HepG2 (cell line): ENCODE measurements at places on chromosomes 3 and 15. TPM values are rescaled to one million over a fixed set of nuclear protein-coding genes. Genes with fewer than 3 reads are reported as not detected.

DNA sequence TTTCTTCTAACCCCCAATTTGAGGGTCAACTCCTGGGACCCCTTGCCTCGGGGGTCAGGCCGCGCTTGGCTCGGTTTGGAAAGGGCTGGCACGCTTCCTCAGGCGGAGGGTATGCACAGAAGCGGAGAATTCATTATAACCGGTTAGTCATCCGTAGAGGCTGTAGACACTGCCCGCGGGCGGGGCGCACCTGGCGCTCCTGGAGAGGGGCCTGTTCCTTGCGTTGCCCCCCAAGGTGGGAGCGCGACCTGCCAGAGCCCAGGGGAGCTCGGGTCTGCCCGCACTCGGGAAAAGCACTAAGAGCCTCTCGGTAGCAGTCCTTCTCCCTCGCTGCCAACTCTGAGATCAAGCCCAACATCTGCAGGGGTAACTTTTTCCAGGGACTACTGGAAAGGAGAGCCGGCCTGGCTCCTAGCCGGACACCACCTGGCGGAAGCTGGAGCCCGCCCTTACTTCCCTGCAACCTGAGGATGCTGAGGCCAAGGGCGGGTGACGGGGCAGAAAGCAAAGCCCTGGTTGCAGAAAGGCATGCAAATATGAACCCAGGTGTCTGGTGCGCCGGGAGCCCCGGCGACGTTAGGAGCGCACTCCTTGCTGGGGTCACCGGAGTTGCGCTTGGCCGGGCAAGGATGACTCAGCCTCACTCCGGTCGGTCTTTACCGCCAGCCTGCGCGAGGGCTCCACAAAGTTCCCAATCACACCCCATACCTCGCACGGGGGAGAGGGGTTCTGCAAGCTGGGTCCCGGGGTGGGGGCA, 1.5 kb upstream of the CACNA2D3 start:
- H3K4me3 ChIP-seq, result no peak overlapping the region
- no peak overlapping the region for H3K27ac ChIP-seq

DNA sequence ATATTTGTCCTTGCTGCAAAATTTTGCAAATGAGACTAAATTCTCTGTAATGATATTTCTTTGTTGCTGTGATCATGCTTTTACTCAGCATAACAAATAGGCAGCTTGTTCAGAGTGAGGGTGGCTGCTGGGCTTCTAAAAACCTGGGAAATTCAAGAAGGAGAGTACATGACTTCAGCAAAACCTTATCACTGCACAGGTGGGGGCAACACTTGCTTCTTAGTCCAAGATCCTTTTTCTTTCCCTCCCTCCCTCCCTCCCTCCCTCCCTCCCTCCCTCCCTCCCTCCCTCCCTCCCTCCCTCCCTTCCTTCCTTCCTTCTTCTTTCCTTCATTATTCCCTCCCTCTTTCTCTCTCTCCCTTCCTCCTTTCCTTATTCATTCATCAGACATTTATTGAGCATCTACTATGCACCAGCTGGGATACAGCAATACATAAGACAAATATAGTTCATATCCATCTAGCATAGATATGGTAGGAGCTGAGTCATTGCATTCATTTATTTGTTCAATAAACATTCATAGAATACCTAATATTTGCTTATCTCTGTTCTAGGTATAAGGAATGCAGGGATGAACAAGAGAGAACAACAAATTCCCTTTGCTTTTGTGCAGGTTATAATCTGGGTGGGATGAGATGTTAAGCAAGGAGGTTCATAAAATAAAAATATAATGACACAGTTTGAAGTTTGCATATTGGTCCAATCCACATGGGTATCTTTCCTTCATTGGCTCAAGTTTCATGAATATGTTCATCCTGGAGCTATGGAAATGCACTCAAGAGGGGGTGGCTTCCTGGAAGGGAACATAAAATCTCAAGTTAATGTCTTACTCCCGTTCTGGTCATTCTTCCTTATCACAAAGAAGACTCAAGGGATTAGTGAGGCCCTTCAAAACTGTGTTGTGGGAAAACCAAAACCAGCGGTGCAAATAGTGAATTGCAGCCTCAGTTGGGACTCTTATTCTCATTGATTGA, 210.7 kb downstream of the PDCD6IP start:
- peaks cover 79% of the 10 kb centered on the region for H3K4me1 ChIP-seq
- H3K27me3 ChIP-seq, result no peaks in the 10 kb centered on the region
- H3K36me3 ChIP-seq, result no peaks in the 10 kb centered on the region
- H3K27ac ChIP-seq, result no peak overlapping the region
- no peak overlapping the region for H3K4me3 ChIP-seq
- DNase-seq, result no peak

- H3K27ac ChIP-seq, result no peak overlapping the region
- no peak for DNase-seq
- H3K4me1 ChIP-seq, result no peaks in the 10 kb centered on the region
- no peak overlapping the region for H3K4me3 ChIP-seq
Observed at GRCh38 chr3:62749657-62750056, 125.6 kb downstream of the CADPS start.

DNA sequence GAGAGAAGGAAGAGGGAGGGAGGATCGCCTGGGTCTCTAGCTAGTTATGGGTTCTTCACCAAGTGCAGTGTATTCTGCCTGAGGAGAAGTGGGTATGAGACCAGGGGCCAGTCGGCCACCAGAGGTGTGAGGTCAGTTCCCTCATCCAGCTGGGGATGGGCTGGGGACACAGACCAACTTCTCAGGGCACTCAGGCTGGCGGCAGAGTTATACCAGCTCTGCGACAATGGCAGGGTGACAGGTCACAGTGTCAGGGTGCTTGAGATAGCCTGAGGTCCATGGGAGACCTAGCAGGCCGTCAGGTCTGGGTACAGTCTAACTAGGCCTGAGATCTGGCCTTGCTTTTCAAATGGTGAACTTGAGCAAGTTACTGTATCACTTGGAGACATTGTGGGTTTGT, 31.4 kb upstream of the PLXNA1 start:
- peaks cover 7% of the 10 kb centered on the region; the same call in 1 of the 3 replicates for H3K36me3 ChIP-seq
- no peak overlapping the region for H3K4me3 ChIP-seq
- no peak overlapping the region for H3K27ac ChIP-seq
- DNase-seq, result no peak

GRCh38 chr15:90762109-90762508, 45.0 kb downstream of the BLM start:
- H3K4me1 ChIP-seq, result no peaks in the 10 kb centered on the region
- H3K4me3 ChIP-seq, result no peak overlapping the region
- H3K27ac ChIP-seq, result no peak overlapping the region
- no peak for DNase-seq

GRCh38 chr15:69161079-69161877, 843 bp downstream of the GLCE start:
- peaks cover 37% of the 10 kb centered on the region for H3K4me1 ChIP-seq
- peak; percentile 30 for DNase-seq
- peaks cover 3% of the 10 kb centered on the region for H3K27me3 ChIP-seq
- peak overlapping the region; percentile 94 for H3K4me3 ChIP-seq
- H3K27ac ChIP-seq, result peak overlapping the region; percentile 81

DNA sequence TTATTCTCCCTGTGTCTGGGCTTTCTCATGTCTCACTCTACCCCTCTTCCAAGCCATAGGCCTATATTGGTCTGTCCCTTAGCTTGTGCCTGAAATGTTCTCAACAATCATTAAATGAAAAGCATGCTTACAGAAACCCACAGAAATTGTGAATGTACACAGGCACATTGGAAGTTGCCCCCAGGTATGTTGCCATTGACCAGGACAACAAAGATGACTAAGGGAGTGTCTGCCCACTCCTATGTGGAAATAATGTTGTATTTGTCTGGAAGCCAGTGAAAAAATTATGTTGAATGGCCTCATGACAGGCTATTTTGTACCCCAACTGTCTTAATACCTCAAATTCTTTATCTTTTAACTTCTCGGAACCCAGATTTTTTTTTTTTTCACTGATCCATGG, 102.0 kb downstream of the TPRG1 start:
- no peak overlapping the region for H3K27ac ChIP-seq
- no peaks in the 10 kb centered on the region for H3K36me3 ChIP-seq
- H3K4me1 ChIP-seq, result no peaks in the 10 kb centered on the region
- DNase-seq, result no peak
- H3K4me3 ChIP-seq, result no peak overlapping the region

DNA sequence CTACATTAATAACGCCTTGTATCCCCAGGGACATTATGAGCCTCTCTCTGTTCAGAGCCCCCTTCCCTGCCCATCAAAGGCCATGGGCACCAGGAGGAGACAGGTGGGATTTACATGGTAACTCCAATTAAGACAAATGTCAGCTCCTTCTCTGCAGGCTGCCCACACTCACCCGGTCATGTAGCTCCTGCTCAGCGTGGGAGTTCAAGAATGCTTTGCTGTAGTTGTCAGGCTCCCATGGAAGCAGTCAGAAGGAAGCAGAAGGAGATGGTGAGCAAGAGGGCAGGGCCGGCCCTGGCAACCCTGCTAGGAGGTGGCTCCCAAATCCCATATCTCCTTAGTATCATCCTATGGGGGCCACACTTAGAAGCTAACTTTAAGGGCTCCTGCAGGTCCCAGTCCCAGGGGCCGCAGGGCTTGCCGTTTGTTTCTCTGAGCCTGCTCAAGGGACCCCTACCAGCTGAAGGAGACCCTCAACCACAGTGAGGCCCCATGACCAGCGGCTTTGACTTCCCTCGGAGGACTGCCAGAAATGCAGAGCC, 218.4 kb upstream of the TLE3 start:
- H3K27ac ChIP-seq, result no peak overlapping the region
- no peaks in the 10 kb centered on the region for H3K36me3 ChIP-seq
- DNase-seq, result no peak
- no peaks in the 10 kb centered on the region for H3K4me1 ChIP-seq
- H3K4me3 ChIP-seq, result no peak overlapping the region

GRCh38 chr3:99678023-99678422, 39.6 kb downstream of the COL8A1 start:
- H3K36me3 ChIP-seq, result no peaks in the 10 kb centered on the region
- H3K27me3 ChIP-seq, result no peaks in the 10 kb centered on the region; the same call in 1 of the 2 replicates
- H3K4me3 ChIP-seq, result no peak overlapping the region
- no peaks in the 10 kb centered on the region for H3K4me1 ChIP-seq
- no peak overlapping the region for H3K27ac ChIP-seq
- DNase-seq, result no peak

GRCh38 chr3:43218921-43219320, 67.4 kb upstream of the SNRK start:
- no peaks in the 10 kb centered on the region for H3K36me3 ChIP-seq
- no peak overlapping the region for H3K27ac ChIP-seq
- H3K27me3 ChIP-seq, result no peaks in the 10 kb centered on the region
- no peaks in the 10 kb centered on the region for H3K4me1 ChIP-seq
- no peak for DNase-seq

DNA sequence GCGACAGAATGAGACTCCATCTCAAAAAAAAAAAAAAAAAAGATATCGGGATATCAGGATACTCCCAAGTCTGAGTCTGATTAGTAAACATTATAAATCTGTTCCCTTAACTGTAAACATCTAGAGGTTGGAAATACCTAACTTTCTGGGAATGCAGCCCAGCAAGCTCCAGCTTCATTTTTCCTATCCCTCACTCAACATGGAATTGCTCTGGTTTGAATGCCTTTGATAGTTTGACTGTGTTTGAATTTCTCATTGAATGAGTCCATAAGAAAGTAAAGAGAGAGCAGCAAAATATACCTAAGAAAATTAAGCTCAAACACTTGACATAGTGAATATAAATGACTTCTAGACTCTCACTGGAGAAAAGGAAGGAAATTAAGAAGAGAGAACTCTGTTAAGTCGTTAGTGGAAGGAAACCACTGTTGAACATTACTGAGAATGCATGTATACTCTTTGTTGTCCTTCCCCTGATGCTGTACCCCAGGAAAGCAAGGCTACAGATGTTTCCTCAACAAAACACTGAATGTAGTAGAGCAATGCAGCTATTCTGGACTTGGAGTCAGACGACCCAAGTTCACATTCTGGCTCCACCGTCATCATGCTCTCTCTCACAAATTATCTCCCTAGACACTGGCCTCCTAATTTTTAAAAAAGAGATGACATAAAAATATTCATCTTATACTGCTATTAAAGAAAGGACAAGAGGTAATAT, 62.4 kb downstream of the CD200 start:
- no peaks in the 10 kb centered on the region for H3K4me1 ChIP-seq
- H3K27ac ChIP-seq, result no peak overlapping the region
- H3K4me3 ChIP-seq, result no peak overlapping the region
- DNase-seq, result no peak
- H3K36me3 ChIP-seq, result no peaks in the 10 kb centered on the region

DNA sequence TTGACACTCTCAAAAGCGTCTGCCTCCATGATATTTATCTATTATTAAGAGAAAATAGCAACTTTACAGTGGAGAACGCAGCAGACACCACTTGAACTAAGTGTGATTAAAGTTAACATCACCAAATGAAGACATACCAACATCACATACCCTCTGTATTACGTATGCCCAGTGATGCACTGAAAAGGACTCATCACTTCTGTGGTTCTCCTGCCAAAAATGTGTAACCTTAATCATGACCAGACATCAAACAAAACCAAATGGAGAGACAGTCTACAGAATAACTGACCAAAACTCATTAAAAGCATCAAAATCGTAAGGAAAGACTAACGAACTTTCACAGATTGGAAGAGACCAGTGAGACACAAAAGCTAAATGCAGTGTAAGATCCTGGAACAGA, 103.2 kb downstream of the PPP2R3A start:
- no peak overlapping the region for H3K4me3 ChIP-seq
- H3K4me1 ChIP-seq, result no peaks in the 10 kb centered on the region
- no peak overlapping the region for H3K27ac ChIP-seq
- no peaks in the 10 kb centered on the region for H3K36me3 ChIP-seq

DNA sequence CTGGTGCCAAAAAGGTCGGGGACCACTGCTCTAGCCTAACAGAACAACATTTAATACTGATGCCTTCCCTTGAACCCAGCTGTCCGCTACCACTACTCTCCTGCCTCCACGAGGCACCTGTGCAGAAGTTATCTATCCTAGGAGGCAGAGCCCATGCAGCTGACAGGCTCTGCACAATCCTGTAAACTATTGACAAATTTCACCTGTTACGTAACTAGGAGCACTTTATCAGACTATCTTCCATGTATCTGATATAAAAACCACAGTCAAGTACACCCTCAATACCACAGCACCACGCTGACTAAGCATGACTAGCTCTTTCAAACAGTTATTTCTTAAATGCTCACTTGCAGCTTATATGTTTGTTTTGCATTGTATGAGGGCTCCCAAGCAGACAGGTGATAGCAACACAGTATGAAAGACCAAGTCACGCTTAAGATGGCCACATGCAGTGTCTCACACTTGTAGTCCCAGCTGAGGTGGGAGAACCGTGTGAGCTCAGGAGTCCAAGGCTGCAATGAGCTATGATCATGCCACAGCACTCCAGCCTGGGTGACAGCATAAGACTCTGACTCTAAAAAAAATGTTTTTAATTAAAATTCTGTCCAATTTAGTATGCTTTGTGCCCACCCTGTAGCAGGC, 4.5 kb upstream of the IL17RC start:
- H3K4me3 ChIP-seq, result no peak overlapping the region
- H3K4me1 ChIP-seq, result peaks cover 26% of the 10 kb centered on the region
- peaks cover 30% of the 10 kb centered on the region; the same call in 2 of the 3 replicates for H3K36me3 ChIP-seq
- no peak overlapping the region for H3K27ac ChIP-seq

GRCh38 chr3:78088006-78088405, 1048.1 kb downstream of the ROBO2 start:
- no peaks in the 10 kb centered on the region for H3K36me3 ChIP-seq
- H3K27me3 ChIP-seq, result no peaks in the 10 kb centered on the region
- H3K4me3 ChIP-seq, result no peak overlapping the region
- DNase-seq, result no peak

Gene CLEC3B
- polyA plus RNA-seq, result 0.07 and 0.10 TPM in 2 replicates

Gene THUMPD3
- 27.5 and 31.2 TPM in 2 replicates for polyA plus RNA-seq

Gene IL17RE
- 24.1 and 36.3 TPM in 2 replicates for polyA plus RNA-seq

Gene ATP1B3
- polyA plus RNA-seq, result 65.8 and 93.6 TPM in 2 replicates
